Stimulated activated memory B cell treated with anti-CD40 and anti-IgM and Interleukin-4, amounts not matched to agents 10 μg/mL and 1 μg/mL and 100 μg/mL, for 72 hours (primary cell): ENCODE measurements at places on chromosomes 7 and 10.

DNA sequence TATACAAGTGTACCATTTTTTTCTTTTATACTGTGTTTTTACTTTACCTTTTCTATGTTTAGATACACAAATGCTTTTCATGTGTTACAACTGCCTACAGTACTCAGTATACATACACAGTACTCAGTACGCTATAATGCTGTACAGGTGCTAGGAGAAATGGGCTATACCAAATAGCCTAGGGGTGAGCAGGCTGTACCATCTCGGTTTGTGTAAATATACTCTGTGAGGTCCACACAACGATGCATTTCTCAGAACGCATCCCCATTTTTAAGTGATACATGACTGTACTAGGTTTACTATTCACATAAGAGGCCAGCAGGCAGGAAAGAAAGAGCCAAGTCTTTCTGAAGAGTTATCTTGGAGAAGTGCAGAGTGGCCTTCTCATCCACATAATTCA lies 426.4 kb upstream of the MTPN start:
- no peak for ATAC-seq

DNA sequence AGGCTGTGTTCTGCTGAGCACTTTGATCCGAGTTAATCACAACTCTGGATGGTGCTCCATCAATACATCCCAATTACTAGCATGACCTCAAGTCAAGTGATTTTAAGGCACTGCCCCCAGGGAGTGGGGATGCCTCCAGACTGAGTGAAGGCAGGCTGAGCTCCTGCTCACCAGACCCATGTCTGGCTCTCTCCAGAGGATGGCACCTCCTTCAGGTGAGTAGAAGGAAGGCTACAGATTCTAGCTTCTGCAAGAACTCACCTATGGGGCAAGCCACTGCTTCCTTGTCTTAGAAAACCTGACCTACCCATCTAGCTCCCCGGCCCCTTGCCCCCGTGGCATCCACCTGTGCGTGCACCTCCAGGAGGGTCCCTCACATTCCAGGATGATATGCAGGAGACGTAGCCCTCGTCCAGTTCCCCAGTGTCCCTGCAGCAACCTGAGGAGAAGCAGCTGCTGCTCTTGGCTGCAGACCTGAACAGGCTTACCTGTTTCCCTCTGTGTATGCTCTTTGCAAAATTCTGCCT lies 390.3 kb downstream of the GRID1 start:
- ATAC-seq, result peak; percentile 46

DNA sequence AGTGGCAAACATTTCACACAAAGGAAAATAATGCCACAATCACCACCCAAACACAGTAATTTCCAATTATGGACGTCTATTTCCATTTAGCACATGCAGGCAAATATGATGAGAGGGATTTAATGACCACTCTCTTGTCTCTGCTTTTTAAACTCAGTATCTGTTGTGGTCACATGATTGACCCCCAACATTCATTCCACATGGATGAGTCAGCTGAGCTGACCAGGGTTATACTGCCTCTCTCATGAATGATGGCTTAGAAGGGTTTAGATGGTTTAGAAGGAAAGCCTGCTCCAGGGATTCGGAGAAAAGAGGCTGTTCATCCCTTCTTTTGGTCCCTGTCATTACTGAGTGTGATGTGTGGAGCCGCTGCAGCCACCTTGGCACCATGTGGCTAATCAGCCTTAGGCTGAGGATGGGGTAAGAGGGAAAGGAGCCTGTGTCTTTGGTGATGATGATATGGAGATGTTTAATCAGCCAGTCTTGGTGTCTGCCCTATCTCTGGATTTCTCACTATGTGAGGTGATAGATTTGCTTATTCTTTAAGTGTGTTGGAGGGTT lies 38.2 kb upstream of the JAKMIP3 start:
- ATAC-seq, result no peak

DNA sequence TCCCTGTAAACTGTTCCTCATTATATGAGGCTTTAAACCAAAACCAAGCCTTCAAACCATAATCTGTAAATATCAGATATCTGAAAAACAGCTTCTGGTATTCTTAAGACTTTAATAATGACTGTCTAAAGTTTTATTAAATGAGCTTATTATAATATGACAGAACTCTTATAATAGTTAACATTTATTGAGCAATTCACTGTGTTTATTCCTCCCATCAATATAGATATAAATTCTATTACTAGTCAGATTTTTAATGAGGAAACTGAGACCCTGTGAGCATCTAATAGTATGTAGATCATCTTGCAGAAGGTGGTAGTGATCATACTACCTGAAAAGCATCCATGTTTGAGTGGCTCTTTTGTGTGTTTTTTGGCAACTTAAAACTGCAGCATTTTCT lies 45.1 kb downstream of the KIF11 start:
- ATAC-seq, result no peak

GRCh38 chr10:101282947-101283346 lies 53.7 kb upstream of the LBX1 start:
- ATAC-seq, result no peak

- peak; percentile 61 for ATAC-seq
These were observed 6.0 kb upstream of the MNX1 start for GRCh38 chr7:157016352-157017041.

DNA sequence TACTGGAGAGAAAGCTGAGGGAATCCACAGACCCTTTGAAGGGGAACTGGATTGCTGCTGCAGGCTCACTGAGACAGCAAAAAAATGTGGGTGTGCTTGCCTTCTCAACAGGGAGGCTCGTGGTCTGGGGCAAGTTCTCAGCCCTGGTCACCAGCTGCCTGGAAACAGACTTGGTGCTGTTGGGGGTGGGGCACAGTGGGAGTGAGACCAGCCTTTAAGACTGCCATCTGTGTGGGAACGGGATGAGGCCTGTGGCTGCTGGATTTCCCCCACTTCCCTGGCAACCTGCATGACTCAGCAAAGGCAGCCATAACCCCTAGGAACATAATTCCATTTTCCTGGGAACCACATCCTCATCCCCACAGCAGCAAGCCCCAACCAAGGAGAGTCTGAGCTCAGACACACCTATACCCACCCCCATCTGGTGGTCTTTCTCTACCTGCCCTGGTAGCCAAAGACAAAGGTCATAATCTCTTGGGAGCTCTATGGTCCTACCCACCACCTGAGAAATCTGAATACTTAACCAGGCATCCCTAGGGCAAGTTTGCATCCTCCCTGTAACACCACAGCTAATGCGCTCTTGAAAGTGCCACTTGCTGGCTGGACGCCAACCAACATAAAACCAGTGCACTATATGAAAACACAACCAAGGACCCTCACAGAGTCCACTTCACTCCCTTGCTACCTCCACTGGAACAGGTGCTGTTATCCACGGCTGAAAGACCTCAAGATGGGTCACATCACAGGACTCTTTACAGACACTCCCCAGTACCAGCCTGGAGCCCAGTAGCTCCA lies 45.0 kb upstream of the TFEC start:
- no peak for ATAC-seq

GRCh38 chr7:94183891-94184290 lies 179.7 kb upstream of the BET1 start:
- ATAC-seq, result no peak

DNA sequence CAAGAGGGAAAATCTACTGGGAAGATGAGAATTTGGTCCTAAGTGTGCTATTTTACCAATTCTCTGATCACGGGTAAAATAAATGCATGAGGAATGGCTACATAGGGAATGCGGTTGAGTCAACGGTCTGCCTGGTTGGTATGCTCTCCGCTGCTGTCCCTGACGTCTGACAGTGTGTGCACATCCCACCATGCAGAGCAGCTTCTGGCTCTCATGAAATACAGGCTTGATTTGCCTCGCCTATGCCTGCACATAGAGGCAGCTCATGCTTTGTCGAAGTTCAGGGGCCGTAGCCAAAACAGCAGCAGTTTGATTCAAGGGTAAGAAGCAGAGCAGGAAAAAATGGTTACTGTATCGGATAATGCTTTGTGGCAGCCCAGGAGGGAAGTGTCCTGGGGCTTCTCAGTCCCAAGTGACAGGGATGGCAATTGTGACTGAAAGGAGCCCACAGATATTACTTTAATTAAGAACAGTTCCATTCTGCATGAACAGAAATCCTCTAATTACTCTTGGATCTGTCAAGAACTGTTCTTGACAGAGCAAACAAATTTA lies 268.4 kb upstream of the SLC26A5 start:
- ATAC-seq, result no peak

DNA sequence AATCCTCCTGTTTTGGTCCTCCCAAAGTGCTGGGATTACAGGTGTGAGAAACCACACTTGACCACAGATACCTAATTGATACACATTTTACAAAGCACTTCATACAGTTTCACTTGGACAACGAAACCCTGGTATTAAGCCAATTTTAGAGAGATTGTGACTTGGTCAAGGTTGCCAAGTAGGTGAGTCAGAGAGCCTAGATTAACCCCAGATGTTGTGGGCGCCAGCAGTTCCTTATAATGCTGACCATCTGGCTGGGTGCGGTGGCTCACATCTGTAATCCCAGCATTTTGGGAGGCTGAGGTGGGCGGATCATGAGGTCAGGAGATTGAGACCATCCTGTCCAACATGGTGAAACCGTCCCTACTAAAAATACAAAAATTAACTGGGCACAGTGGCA lies 4.9 kb upstream of the PHKG1 start:
- ATAC-seq, result no peak

GRCh38 chr10:60277656-60278055 lies 112.0 kb downstream of the ANK3 start:
- no peak for ATAC-seq

DNA sequence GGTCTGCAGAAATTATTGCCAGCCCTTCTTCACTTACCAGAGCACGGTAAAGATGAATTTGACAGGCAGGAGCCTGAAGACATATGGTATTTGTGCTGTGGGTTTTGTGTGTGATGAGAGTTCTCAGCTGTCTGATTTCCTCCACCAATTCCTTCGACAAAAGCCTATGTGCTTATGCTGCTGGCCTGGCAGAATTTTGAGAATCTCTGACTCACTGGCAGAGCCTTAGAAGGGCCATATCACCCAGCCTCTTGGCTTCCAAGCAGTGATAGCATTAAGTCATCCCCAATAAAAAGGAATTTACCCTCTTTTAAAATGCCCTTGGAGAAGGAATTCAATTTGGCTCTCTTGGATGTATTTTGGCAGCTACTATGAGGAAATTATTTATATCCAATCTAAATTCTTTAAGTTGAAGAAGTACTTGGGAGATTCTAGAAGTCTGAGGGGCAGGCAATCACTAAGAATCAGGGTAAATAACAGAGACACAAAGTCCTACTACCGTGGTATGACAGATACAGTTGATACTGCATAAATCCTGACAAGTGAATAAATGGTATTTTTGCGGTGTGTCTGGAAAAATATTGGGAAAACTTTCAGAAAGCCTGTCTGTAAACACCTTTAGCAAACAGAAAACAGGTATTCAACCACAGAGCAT lies 68.6 kb upstream of the EFCAB10 start:
- ATAC-seq, result no peak

DNA sequence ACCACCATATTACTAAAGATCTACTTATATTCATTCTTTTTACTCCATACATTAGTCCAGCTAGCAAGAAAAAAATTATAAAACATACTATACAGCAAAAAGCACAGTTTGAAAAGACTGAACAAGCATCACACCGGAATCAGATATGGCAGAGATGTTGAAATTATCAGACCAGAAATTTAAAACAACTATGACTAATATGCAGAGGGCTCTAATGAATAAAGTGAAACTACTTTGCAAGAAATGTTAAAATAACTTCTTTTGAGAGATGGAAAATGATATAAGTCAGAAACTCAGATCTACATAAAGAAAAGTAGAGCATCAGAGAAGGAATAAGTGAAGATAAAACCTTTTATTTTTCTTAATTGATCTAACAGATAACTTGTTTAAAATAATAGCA lies 50.9 kb downstream of the SGCE start:
- ATAC-seq, result no peak

- peak; percentile 93 for ATAC-seq
These were observed 9.0 kb upstream of the PIP4K2A start for GRCh38 chr10:22723343-22723779.

- no peak for ATAC-seq
These were observed 117.9 kb downstream of the NPY start for GRCh38 chr7:24401628-24402593.

DNA sequence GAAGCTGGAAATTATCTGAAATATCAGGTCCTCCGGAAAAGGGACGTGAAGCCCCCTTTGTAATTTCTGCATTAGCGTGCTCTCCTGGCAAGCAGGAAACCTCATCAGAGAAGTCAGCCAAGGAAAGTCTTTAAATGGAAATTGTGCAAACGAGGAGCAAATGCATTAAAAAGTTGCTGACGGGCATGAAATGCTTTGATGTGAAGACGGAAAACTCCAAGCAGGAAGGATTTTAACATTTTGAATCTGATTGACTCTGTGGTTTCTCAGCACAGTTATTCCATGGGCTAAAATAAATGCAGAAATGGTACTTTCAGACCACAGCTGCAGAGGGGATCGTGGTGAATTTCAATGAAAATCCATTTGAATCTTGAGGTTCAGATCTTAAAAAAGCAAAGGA lies 167.8 kb downstream of the AHR start:
- no peak for ATAC-seq

- ATAC-seq, result no peak
These were observed 17.5 kb upstream of the TECTB start for GRCh38 chr10:112265745-112266144.

DNA sequence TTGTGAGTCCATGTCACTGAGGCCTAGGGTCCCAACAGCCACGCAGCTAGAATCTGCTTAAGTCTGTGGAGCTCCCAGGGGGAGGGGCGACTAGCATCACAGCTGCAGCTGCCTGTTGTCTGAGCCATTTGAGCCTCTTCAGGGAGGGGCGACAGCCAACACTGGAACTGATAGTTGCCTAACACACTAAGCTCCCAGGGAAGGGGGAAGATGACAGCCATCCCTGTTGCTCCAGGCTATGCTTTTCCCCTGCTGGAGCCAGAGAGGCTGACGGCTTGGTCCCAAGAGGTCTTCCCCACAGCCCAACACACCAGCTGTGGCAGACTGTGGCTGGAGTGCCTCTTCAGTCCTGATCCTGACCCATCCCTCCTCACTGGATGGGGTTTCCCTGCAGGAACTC lies 817.5 kb downstream of the NXPH1 start:
- no peak for ATAC-seq

DNA sequence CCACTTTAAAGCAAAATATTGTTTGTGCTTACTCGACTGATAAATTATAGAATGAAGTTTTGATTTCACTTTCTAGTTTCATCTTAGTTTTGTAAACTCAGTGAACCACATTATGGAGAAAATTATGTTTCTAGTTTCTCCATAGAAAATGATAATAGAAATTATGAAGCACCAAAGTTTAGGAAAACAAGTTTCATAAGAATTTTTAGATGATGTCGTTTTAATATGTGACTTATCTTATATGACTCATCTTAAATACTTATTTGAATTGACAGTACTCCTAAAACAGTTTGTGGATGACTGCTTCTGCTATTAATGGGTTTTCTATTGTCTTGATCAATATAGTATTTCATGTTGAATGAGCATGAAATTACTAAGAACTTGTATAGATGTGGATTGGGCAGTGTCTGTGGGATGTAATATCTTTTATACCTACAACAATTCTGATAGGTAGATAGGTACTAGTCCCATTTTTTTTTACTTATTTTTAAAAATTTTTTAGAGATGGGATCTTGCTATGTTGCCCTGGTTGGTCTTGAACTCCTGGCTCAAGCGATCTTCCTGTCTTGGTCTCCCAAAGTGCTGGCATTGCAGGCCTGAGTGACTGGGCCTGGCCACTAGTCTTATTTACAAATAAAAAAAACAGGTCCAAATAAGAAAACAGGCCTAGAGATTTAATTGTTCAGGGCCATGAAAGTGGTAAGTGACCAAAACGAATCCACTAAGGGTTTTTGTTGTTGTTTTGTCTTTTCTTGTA lies 3.7 kb downstream of the HBP1 start:
- ATAC-seq, result no peak
